H54 (cell line): ENCODE measurements at places on chromosomes 5 and 9.

- DNase-seq: no peak
Observed at GRCh38 chr5:152118676-152119470, 194.2 kb upstream of the GLRA1 start.

- no peak for DNase-seq
Observed at GRCh38 chr9:3018691-3019230, 174.9 kb upstream of the PUM3 start.

DNA sequence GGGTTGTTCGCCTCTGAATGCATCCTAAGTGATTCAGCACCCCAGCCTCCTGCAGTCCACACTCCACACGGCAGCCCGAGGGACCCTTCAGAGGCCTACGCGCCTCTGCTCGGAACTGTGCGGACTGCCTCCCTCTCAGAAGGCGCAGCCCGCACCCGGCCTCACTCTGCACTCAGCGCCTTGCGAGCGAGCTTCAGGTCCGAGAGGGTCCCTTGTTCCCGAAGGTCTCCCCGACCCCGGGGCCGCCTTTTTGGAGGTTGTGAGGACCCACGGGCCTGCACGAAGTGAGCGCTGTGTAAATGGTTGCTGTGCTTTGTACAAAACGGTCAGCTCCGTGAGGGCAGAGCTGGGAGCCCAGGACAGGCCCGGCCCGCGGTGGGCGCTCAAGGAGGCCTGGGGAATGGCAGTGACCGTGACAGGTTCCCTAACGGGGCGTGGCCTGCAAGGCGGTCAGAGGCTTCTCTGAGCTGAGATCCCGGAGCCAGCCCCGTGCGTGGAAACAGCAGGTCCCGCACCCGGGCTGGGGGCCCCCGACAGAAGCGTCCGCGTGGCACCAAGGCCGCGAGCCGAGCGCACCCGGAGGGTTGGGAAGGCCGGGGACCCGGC lies 698 bp upstream of the CACNA1B start:
- DNase-seq: no peak

GRCh38 chr9:4904322-4905134 lies 80.5 kb upstream of the JAK2 start:
- no peak for DNase-seq

- DNase-seq: no peak
Observed at GRCh38 chr9:12183321-12183720, 509.9 kb upstream of the TYRP1 start.

- DNase-seq: no peak
Observed at GRCh38 chr5:102911973-102912372, 156.9 kb downstream of the PAM start.

DNA sequence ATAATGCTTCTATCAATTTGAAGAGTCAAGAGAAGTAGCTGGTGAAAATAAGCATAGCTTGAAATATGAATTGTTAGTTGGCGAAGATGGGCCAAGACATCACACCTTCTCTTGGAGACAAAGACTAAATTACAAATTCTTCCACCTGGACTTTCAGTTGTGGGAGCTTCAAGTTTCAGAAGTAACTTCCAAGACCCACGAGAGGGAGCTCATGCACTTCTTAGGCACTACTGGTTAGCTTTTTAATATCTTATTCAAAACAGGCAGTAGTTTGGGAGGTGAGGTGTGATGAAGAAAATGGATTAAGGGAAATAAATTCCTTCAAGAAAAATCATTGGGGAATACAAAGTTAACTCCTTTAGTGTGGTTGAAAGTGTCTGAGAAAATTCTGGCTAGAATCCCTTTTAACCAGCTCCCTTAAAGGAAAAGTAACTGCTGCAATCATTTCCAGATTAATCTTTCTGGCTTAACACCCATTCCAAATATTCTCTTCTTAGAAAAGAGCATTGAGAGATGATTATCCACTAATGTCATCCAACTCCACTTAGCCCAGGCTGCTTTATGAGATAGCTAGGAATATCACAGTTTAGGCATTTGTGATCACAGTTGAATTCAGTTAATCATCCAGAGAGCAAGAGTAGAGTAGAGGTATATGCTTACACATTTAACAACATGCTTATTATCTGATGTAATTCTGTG lies 139.5 kb upstream of the DMRTA1 start:
- DNase-seq: no peak

DNA sequence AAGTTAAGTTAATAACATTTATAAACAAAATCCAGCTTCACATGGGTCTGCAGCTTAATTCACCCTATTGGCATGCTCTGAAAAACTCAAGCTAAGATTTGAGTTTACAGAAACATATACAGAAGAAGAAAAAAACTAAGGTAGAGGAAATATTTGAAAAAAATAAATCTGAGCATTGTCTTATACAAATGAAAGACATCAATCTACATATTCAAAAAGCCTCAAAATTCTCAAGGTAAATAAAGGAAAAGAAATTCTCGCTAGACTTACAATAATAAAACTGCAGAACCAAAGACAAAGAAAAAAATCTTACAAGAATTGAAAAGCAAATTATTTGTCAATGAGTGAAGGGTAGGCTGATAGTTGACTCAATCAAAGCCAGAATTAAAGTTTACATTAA lies 493.4 kb downstream of the CETN3 start:
- DNase-seq: no peak

GRCh38 chr9:37062336-37062735 lies 28.3 kb upstream of the PAX5 start:
- DNase-seq: no peak

GRCh38 chr5:53956632-53957031 lies 353.7 kb downstream of the ARL15 start:
- DNase-seq: no peak

- no peak for DNase-seq
Observed at GRCh38 chr9:120927269-120928014, 846 bp upstream of the TRAF1 start.

GRCh38 chr9:109253241-109253636 lies 67.6 kb downstream of the EPB41L4B start:
- no peak for DNase-seq

- DNase-seq: no peak
Observed at GRCh38 chr9:3471883-3472282, 53.9 kb downstream of the RFX3 start.
